ENCODE measurements at places on chromosomes 2 and 18.

DNA sequence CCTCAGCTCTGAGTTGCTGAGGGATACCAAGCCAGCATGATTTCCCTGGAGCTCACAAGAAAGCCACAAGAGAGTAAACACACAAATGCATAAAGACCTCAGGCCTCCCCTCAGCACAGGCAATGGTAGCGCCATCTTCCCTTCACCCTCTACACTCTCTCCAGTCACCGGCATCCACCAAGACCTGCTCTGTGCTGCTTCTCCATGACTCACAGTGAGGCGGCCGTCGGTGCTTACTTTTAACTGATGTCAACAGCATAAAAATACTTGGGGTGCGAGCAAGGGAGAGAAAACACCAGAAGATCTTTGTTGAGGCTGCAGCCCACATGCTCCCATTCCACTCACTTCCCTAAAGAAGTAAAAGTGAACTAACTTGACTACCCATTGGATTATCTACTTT is 46.7 kb downstream of the L3MBTL4 start:
- no peak for DNase-seq

GRCh38 chr18:23337599-23338444 is 115.3 kb upstream of the RIOK3 start:
- no peak for DNase-seq

DNA sequence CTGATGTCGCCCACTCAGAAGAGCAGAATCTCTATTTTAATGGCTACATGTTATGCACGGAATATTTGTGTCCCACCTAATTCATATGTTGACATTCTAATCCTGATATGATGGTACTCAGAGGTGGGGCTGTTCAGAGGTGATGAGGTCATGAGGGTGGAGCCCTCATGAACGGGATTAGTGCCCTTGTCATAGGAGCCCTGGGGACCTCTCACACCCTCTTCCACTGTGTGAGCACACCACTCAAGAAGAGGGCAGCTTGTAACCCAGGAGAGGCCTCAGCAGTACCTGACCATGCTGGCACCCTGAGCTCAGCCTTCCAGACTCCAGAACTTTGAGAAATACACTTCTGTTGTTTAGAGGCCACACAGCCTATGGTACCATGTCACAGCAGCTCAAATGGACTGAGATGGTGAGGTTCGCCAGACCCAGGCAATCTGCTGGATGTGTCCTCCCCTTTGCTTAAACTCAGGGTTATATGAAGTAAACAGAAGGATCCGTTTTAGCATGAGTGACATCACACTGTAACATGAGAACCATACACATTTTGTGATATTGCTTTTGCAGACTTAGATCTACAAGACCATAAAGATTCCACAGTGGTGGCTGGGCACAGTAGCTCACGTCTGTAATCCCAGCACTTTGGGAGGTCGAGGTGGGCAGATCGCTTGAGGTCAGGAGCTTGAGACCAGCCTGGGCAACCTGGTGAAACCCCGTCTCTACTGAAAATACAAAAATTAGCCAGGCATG is 48.7 kb downstream of the ATOH8 start:
- DNase-seq: no peak

DNA sequence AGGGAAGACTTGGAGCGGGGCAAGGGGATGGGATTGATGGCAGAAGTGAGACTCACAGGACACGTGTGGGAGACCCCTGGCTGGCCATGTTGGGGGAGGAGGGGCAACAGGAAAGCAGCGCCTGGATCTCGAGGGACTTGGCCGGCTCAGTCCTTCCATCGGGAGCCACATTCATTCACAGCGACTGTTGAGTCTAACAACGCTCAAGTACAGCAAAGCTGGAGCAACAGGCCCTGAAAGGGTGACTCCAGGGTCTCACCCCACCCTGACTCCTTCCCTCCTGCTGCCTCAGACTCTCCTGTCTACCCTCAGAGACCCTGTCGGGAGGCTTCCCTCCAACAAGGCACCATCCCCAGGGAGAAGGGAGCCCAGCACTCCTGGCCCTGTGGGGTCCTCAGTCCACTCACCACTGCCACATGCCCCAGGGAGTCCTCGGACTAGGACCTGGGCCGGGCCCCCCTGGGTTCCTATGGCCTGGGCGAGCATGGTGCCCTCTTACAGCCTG is 14.8 kb upstream of the ALPI start:
- DNase-seq: peak; percentile 4

GRCh38 chr2:170243118-170243837 is 65.3 kb downstream of the MYO3B start:
- no peak for DNase-seq

- no peak for DNase-seq
Measured at GRCh38 chr2:20640411-20641122, 10.3 kb downstream of the HS1BP3 start.

DNA sequence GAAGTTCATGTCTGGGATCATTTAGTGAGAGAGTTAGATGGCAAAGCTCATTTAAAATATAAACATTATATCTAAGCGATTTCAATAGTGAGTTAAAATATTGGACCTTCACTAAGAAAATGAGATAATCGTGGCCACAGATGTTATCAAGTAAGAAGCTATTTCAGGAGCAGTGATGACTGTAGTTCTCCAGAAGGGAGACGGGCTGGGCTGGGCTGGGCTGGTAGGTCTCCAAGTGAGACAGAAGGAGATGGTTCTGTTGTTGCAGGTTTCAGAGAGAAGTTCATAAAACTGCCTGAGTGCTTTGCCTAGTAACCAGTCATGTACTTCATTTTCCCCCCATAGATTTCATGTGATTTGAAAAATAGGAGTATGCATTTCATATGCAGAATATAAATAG is 130.1 kb upstream of the DAPL1 start:
- peak; percentile 44 for DNase-seq

GRCh38 chr2:41963661-41964525 is 83.9 kb upstream of the PKDCC start:
- peak; percentile 35 for DNase-seq
